ENCODE measurements at places on chromosomes 3 and 15. TPM values are rescaled to one million over a fixed set of nuclear protein-coding genes. Genes with fewer than 3 reads are reported as not detected.
A peak's percentile ranks its signal among the peaks of the same experiment; 100 is the strongest.

Gene TEX55
- not detected for total RNA-seq

Gene THOC7
- total RNA-seq: 80.8 TPM

Gene EXD1
- not detected for total RNA-seq

Gene ANKRD63
- total RNA-seq: not detected

Gene BSN
- total RNA-seq: 0.11 TPM

Gene IQCF5
- total RNA-seq: not detected

- no peak overlapping the region for H3K27ac ChIP-seq
- H3K4me3 ChIP-seq: no peak overlapping the region
- H3K27me3 ChIP-seq: no peaks in the 10 kb centered on the region
- H3K36me3 ChIP-seq: no peaks in the 10 kb centered on the region
Measured at GRCh38 chr3:94513600-94513999, 450.7 kb downstream of the NSUN3 start.

DNA sequence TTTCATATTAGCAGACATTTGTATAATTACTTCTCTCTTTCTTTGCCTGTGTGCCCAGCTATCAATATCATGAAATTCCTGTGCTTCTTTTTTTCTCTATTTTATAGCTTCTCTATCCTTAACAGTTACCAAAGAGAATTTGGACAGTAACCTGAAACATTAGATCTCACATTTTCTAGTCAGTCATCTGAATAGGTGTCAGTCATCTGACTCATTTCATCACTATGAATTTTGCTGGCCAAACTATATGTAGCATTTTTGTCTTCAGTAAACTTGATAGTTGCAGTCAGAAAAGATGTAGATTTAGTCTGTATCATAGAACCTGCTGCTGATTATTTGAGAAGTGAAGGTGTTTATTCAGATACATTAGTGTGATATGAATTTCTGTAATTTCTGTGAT lies 52.6 kb downstream of the HMG20A start:
- H3K27ac ChIP-seq: no peak overlapping the region
- DNase-seq: no peak
- H3K4me3 ChIP-seq: no peak overlapping the region
- peaks cover 34% of the 10 kb centered on the region for H3K36me3 ChIP-seq
- no peaks in the 10 kb centered on the region for H3K4me1 ChIP-seq
- H3K27me3 ChIP-seq: no peaks in the 10 kb centered on the region

DNA sequence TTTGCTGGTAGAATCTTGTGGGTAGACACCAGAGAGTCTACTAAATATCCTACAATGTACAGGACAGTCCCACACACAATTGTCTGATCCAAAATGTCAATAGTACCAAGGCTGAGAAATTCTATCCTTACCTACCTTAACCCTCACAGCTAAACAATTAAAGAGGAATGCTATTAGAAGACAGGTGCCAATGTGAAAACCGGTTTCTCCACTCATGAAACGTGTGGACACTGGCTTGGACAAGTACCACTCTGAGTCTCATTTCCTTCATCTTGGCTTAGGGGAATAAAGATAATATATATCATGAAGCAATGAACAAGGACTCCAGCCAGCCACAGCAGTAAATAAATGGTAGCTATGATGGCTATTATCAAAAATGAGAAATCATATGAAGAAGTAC lies 90.2 kb downstream of the RFTN1 start:
- no peak overlapping the region for H3K27ac ChIP-seq
- H3K36me3 ChIP-seq: peaks cover 26% of the 10 kb centered on the region
- H3K4me3 ChIP-seq: no peak overlapping the region
- DNase-seq: no peak
- H3K4me1 ChIP-seq: peaks cover 4% of the 10 kb centered on the region

- no peak overlapping the region for H3K4me3 ChIP-seq
- H3K27me3 ChIP-seq: peaks cover 33% of the 10 kb centered on the region
- peaks cover 7% of the 10 kb centered on the region for H3K4me1 ChIP-seq
- no peak overlapping the region for H3K27ac ChIP-seq
- no peaks in the 10 kb centered on the region for H3K36me3 ChIP-seq
Measured at GRCh38 chr3:180870008-180870699, 42.3 kb upstream of the FXR1 start.

GRCh38 chr15:42502477-42502876 lies 7.0 kb downstream of the SNAP23 start:
- no peaks in the 10 kb centered on the region for H3K27me3 ChIP-seq
- DNase-seq: no peak
- no peak overlapping the region for H3K27ac ChIP-seq
- peaks cover 32% of the 10 kb centered on the region for H3K4me1 ChIP-seq

DNA sequence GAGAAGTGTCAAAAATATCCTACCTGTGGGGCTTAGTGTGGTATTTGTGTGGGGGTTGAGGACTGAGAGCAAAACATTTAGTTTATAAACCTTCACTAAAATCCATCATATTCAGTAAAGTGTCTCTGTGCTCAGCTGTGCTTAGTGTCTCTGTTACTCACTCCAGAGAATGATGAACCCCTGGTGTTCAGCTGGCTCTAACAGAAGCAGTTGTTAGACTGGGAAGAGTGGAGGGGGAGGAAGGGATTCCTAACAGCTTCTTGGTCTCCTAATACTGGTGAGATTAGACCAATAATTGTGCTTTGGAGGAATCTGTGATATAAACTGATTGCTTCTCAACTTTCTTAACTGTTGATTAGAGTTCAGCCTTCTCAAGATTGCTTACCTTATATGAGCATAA lies 1123.5 kb downstream of the ROBO2 start:
- no peaks in the 10 kb centered on the region for H3K27me3 ChIP-seq
- H3K4me1 ChIP-seq: no peaks in the 10 kb centered on the region
- no peaks in the 10 kb centered on the region for H3K36me3 ChIP-seq
- DNase-seq: no peak

DNA sequence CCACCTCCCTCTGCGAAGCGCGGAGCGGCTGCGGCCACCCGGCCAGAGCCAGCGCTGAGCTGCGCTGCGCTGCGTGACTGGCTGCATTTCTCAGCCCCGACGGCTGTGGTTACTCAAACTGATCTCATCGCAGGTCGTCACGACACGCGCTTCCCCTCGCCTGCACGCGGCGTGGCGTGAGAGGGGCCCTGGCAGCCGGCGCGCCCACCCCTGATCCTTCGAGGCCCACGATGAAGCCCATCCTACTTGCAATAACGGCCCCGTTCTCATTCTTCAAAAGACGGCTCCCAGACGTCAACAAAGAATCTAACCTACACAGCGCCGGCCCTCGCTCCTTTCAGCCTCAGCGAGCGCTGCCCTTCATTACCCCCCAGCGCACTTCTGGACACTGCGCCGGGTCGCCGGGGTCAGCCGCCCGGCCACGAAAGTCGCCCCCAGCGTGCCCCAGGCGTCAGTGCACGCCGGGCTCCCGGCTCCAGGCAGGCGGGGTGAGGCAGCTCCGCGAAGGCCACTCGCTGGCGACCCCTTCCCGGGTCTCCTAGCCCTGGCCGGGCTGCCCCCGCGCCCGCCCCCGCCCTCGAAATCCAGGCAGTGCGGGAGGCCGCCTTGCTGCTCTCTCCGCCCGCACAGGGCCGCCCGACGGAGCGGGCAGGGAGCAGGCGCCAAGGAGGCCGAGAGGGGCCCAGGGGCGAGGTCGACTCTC lies 9.9 kb upstream of the LEKR1 start:
- DNase-seq: peak; percentile 60
- H3K4me3 ChIP-seq: peak overlapping the region; percentile 79
- no peaks in the 10 kb centered on the region for H3K27me3 ChIP-seq
- H3K4me1 ChIP-seq: peaks cover 36% of the 10 kb centered on the region
- peaks cover 8% of the 10 kb centered on the region for H3K36me3 ChIP-seq

- H3K4me3 ChIP-seq: no peak overlapping the region
- H3K36me3 ChIP-seq: no peaks in the 10 kb centered on the region
- no peak for DNase-seq
- H3K4me1 ChIP-seq: no peaks in the 10 kb centered on the region
Measured at GRCh38 chr3:189157232-189158007, 14.4 kb upstream of the TPRG1 start.

DNA sequence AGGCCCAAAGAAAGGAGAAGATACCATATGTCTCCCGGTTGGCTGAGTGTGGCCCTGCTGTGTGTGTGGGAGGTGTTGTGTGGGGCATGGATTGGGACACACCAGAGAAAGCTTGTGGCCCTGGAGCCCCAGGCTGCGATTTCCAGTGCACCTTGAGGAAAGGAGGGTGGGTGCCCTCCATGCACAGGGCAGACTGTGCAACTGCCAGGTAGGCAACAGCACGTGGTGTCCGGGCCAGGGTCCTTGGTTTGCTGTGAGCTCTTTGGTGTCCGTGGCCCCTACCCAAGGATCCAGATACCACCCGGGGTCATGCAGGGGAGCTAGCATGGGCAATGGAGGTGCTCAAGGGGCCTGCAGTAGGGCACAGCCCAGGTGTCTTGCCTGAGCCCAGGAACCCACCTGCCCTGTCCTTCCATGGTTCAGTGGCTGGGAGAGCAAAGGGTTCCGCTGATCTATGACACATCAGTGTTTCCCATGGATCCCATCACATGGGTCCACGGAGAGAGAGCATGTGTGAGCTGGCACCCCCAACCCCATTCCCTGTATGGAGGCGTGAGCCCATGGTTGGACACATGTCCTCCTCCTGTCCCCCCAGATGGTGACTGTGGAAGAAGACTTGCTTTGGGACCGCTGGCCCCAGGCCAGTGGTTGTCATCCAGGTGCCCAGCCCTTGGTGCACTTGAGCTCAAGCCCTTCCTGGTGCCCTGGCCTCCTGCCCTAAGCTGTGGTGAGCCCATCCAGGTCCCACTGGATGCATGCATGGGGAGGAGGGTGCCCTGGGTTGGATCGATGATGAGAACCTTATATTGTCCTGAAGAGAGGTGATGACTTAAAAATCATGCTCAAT lies 223.4 kb downstream of the SNRPN start:
- DNase-seq: no peak
- H3K36me3 ChIP-seq: no peaks in the 10 kb centered on the region
- no peak overlapping the region for H3K4me3 ChIP-seq
- H3K27me3 ChIP-seq: no peaks in the 10 kb centered on the region
- no peaks in the 10 kb centered on the region for H3K4me1 ChIP-seq
- no peak overlapping the region for H3K27ac ChIP-seq

DNA sequence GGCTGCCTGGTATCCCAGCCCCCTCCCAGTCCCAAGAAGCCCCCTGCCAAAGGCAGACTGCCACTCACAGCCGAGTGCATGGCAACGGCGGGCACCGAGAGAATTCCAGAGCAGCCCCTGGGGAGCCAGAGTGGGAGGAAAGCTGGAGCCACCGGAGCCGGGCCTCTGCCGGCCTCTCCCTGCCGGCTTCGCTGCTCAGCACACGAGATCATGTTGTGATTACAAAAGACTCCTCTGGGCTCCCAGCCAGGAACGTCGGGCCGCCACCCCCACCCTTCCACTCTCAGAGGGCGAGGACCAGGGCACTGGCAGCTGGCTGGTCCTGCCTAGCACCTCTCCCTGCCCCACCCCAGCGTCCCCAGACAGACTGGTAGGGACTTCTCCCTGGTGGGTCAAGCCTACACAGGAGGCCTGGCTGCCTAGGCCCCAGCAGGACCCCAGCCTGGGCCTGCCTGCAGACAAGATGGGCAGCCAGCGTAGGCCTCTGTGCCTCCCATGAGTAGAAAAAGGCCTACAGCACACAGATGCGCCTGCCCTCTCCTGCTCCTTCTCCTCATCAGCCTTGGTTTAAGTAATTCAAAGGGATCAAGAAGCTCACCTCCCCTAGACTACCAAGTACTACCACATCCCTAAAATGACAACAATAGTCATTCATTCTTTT lies at the start of gene CCDC9B:
TSS of gene CCDC9B (minus strand) at position 200 of the 661 bp plus-strand sequence. CDS start at position 80, 120 bp downstream.
- H3K36me3 ChIP-seq: no peaks in the 10 kb centered on the region
- H3K4me3 ChIP-seq: no peak within 1 kb of the TSS
- peaks cover 2% of the 10 kb centered on the region for H3K4me1 ChIP-seq
- no peak within 1 kb of the TSS for H3K27ac ChIP-seq
- DNase-seq: no peak

DNA sequence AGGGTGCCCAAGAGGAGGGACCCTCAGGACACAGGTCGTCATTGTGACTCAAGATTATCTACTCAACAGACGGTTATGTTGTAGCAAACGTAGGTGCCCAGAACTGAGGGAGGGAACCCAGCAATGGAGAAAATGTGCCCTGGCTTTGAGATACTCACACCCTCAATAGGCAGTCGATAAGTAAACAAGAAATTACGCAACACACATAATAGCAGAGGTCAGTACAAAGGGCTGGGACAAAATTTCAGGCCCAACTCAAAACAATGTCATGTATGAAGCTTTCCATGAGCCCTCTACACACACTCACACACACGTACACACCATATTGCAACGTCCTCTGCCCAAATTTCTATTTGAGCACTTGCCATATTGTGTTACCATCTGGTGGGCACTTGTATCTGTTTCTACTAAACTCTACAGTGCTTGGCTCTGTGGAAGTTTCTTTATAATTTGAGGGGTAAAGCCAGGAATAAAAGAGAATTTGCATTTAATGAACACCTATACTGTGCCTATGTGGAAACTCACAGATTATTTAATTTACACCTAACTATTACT lies 114.6 kb upstream of the TRIM42 start:
- no peaks in the 10 kb centered on the region for H3K36me3 ChIP-seq
- H3K4me1 ChIP-seq: no peaks in the 10 kb centered on the region
- H3K4me3 ChIP-seq: no peak overlapping the region
- H3K27ac ChIP-seq: no peak overlapping the region
- no peak for DNase-seq
- H3K27me3 ChIP-seq: no peaks in the 10 kb centered on the region

DNA sequence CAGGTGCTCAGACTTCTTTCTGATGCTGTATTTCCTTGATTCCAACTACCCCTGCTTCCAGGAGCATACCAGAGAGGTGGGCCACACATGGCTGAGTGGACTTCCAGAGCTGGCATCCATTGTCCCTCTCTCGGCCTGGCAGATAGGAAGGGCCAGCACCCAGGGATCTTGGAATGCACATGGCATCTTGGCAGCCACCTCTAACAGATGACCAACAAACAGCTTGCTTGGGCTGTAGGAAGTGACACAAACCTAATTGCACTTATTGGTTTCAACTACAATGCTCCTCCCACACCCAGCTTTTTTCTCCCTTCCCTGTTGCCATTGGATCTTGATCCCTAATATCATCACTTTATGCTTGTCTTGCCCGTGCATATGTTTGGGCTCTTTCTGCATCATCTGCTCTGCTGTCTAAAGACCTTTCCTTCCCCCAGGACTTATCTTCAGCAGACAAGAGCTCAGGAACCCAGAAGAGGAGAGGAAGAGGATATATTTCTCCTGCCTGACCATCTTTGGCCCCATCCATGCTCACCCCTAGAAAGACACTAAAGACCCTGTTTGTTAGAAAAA lies 294.6 kb downstream of the NTRK3 start:
- no peak for DNase-seq
- H3K4me3 ChIP-seq: no peak overlapping the region
- no peaks in the 10 kb centered on the region for H3K36me3 ChIP-seq
- no peak overlapping the region for H3K27ac ChIP-seq
- peaks cover 3% of the 10 kb centered on the region for H3K27me3 ChIP-seq
- H3K4me1 ChIP-seq: no peaks in the 10 kb centered on the region

GRCh38 chr15:68631601-68632051 lies 52.8 kb downstream of the CORO2B start:
- peaks cover 2% of the 10 kb centered on the region for H3K27me3 ChIP-seq
- no peak for DNase-seq
- H3K4me3 ChIP-seq: no peak overlapping the region
- no peaks in the 10 kb centered on the region for H3K36me3 ChIP-seq

GRCh38 chr3:62010989-62011388 lies 362.4 kb downstream of the FEZF2 start:
- no peak for DNase-seq
- H3K4me1 ChIP-seq: no peaks in the 10 kb centered on the region
- H3K36me3 ChIP-seq: no peaks in the 10 kb centered on the region
- H3K27ac ChIP-seq: no peak overlapping the region
- peaks cover 3% of the 10 kb centered on the region for H3K27me3 ChIP-seq
